ENCODE measurements at places on chromosomes 3 and 15.

GRCh38 chr3:57689367-57690053, 3.4 kb downstream of the DENND6A start:
- no peak for DNase-seq

DNA sequence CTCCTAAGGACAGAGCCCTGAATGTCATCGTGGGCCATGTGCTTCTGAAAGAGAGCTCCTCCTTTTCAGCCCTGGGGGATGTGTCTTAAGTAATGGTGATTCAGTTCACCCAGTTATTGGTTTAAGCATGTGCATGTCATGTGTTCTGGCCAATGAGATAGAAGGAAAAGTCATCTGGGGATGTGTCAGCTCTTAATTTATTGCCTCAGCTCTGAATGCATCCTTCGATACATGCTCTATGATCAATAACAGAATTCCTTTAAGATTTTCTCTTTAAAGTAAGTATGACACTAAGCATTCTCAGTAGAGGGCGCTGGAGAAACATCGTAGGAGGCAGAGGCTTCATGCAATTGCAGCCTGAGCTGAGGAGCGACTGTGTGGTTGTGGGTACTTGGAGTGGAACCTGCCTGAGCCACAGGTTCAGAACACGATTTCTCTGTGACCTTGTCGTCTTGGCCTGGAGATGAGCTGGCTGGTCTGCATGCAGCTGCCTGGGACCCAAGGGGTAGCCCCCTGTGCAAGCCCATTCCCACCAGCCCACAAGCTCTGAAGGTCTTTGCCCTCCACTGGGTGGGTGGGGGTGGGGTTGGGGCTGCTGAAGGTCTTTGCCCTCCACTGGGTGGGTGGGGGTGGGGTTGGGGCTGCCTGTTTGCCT, 69.5 kb downstream of the C3orf38 start:
- DNase-seq = peak; percentile 76

GRCh38 chr15:67013696-67014095, 51.7 kb upstream of the SMAD3 start:
- DNase-seq = no peak

DNA sequence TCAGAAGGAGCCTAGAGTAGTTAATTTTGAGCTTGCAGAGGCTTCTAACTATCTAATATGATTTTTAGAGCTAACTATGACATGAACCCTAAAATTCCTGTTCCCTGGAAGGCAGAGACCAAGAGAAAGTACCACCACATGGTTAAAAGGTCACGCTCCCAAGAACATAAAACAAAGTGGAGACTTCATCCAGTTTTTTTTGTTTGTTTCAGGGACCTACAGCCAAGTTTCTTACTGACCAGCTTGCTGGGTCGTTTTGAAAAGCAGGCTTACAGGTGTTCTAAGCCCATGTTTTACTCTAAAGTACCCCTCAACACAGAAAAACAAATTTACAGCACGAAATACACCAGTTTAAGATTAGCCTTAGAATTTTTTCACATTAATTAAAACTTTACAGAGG, 39.6 kb upstream of the SKIL start:
- DNase-seq = no peak

GRCh38 chr15:42640109-42640508, 64.7 kb downstream of the STARD9 start:
- no peak for DNase-seq

DNA sequence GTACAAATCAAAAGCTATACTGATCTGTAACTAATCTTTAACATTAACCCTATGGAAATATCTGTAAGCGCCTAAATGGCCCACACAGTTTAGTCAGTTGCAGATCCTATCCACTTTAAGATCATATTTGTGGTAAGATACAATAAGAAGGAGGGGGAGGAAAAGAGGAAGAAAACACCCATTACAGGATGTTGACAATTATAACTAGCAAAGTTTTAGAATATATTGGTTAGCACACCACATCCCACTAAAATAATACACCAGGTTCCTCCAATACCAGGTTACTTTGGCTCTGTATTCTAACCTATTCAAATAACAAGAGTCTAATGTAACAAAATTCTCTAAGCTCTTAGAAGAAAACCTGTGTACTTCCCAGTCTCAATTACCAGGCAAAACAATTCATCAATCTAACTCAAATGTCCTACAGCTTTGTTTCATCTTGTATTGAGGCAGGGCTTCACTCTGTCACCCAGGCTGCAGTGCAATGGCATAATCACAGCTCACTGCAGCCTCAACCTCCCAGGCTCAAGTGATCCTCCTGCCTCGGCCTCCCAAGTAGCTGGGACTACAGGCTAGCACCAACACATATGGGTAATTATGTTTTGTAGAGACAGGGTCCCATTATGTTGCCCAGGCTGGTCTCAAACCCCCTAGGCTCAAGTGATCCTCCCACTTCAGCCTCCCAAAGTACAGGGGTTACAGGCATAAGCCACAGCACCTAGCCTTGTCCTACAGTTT, 4.2 kb downstream of the SLC4A7 start:
- DNase-seq = peak; percentile 19

GRCh38 chr15:100308213-100308600, 33.6 kb downstream of the ADAMTS17 start:
- no peak for DNase-seq

- DNase-seq = peak; percentile 64
Observed at GRCh38 chr3:170410428-170411029, 8.1 kb upstream of the CLDN11 start.

GRCh38 chr15:39272901-39273300, 308.0 kb upstream of the THBS1 start:
- DNase-seq = no peak

DNA sequence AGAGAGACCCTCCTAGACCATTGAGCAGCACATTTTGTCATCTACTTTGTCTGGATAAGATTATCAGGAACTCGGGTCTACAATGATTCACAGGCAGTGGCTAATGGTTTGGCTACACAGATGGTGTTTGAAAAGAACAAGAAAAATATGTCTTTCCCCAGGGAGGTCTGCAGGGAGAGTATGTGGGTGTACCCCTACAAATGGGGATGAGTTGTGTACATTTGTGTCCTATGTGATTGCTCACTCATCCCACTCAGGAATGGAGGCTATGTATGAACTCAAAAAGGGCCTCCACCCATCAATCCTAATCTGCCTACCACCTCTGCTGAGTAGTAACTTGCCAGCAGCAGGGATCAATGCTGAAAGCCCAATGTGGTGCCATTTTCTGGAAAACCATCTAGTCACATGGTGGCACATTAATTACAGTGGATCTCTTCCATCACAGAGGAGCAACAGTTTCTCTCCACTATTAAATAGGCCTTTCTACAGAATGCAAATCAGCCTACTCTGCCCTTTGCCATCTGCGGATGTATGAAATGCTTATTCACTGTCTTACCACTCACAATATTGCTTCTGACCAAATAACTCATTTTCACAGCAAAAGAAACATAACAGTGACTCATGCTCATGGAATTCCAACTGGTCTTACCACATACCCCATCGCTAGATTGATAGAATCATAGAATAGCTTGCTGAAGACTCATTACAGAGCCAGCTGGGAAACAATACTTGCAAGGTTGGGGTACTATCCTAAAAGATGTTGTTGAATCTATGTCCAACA, 48.3 kb upstream of the TRIM42 start:
- DNase-seq = peak; percentile 89

- no peak for DNase-seq
Observed at GRCh38 chr3:37961622-37962431, 28.8 kb upstream of the VILL start.

DNA sequence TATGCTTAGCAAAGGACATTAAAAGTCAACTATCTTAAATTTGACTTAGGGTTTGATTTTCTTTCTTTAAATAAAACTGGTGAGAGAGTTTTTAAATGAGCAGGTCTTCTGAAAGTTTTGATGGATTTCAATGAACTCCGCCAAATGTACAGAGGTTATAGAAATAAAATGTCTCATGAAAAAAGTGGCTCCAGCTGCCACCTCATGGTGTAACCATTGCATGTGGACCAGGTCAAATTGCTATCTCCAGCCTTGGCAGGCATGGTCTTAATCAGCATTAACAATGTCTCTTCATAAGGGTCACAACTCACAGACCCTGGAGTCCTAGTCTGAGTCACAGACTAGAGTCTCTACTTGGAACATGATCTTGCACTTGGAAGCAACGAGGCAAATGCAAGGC, 182.3 kb downstream of the ADAMTS17 start:
- no peak for DNase-seq

DNA sequence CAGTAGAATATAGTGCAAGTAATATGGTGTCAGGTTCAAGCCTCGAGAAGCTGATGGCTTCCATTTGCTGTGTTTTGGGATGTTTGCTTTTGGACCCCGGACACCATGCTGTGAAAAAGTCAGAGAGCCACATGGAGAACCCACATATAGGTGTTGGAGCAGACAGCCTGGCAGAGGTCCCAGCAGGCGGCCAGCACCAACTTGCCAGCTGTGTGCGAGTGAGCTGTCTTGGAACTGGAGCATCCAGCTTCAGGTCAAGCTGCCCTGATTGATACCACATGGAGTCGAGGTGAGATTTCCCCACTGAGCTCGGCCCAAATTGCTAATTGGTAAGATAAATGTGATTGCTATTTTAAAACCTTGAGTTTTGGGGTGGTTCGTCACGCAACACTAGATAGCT, 185.7 kb upstream of the TBL1XR1 start:
- no peak for DNase-seq

GRCh38 chr15:68224108-68224507, 5.4 kb downstream of the CLN6 start:
- DNase-seq = no peak

GRCh38 chr15:77613814-77614213, 18.9 kb downstream of the LINGO1 start:
- no peak for DNase-seq

GRCh38 chr3:38723569-38724391, 74.3 kb upstream of the SCN5A start:
- no peak for DNase-seq

DNA sequence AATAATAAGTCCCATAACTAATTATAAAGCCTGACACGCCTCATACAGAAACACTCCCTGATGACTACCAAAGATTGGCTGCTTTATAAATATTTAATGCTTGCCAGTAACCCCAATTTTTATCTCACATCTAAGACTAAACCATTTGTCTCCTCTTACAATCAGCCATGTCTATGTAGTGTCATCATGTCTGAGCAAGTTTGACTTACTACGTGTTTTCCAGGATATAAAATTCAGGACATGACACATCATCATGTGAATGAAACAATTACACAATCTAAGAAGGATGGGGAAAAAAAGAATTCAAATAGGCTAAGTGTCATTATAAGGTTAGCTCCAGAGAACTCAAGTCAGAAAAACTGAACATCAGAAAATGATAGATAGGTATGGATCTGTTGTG, 208.7 kb downstream of the MECOM start:
- DNase-seq = peak; percentile 82

DNA sequence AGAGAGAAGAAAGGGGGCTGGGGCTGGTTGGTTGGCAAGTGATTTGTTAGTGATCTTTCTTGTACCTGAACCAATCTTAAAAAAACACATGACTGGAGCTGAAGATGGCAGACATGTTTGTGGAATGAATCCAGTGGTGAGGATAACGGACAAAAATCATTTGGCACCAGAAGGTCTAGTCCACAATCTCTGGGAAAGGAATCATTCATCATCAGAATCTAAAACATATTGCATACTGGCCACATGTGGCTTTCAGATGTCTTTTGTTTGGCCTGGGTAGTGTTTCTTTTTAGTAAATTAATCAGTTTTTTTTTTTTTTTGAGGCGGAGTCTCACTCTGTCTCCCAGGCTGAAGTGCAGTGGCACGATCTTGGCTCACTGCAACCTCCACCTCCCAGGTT, 5.0 kb downstream of the NEK11 start:
- DNase-seq = no peak
